Lower leg skin (tissue), 4 donors: ENCODE measurements at places on chromosomes 6 and 20.

GRCh38 chr6:39821742-39822532 is 29.8 kb downstream of the DAAM2 start:
- DNase-seq, result no peak

DNA sequence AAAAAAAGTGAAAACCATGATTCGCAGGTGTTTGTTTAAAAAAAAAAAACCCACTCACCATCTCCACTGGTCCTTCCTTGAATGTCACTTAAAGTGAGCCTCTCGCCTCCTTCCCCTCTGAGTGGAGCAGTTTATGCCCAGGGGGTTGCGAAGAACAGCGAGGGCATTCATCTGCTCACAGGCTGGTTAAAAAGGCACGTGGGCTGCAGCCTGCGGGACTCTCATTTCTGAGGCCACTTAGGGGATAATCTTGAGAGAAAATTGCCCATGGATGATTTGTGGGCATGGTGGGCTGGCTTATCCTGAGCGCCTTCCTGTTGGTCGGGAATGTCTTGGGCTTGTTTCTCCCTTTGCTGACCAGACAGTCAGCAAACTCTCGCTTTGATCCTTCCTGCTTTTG is 18.9 kb downstream of the BCAS4 start:
- DNase-seq, result no peak

- no peak for DNase-seq
Observed at GRCh38 chr6:34065466-34066217, 80.2 kb downstream of the GRM4 start.

- DNase-seq, result no peak
Observed at GRCh38 chr6:91813641-91814040, 1226.8 kb upstream of the MAP3K7 start.
